ENCODE measurements at places on chromosomes 16 and 17.

DNA sequence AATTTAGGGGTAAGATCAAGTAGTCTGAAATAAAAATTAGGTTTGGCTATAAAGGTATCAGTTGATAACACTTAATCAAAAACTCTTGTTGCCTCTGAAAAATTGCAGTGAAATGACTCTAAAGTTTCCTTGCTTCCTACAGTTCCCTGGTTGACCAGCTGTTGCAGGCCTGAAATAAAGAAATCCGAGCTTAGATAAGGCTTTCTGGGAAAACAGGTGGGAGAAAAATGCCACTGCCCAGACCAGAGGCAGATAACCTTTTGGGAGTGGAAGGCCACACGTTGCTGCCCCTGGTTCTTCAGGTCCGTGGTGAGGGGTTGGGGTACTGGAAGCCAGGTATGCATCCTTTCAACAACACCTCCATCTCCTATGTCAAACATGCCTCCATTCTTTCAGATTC is 111.3 kb downstream of the HS3ST3A1 start:
- DNase-seq, result no peak

- DNase-seq, result no peak
Observed at GRCh38 chr17:33574942-33575445, 281.9 kb upstream of the ASIC2 start.

DNA sequence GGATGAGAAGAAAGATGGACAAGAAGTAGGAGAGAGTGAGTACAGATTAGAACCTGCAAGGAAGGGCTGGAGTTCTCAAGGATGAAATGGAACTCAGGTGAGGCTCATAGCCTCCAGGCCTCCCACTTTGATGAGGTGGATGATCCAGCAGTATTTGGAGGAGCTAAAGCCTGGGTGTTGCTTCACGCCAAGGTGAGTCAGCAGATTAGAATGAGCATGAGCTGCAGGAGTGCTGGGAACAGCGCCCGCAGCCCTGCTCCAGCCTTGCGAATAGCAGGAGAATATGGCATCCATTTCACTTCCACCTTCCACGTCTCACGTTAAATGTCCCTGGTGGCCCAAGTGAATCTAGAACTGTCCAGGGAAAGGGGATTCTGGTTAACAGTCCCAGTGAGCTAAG is 94.4 kb upstream of the CPHXL start:
- DNase-seq, result peak; percentile 54

DNA sequence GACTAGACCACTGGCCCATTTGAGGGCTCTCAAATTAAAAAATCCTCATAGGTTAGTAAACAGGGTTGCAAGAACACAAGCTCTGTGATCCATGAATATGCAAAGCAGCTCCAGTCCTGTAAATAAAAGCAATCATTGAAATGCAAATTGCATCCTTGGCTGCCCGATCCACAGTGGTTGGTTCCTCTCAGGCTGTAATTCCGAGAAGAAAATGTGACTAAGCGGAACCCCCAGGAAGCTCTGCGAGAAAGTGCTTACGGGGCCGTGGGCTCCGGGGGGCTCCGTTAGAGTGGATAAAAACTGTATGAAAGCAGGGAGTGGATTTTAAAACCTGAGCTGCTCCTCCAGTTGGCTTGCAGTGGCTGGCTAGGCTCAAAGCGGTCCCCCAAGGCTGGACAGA is 2.5 kb downstream of the GPRC5B start:
- no peak for DNase-seq

GRCh38 chr17:74199306-74200092 is 4.0 kb upstream of the RPL38 start:
- peak; percentile 67 for DNase-seq

GRCh38 chr16:67869653-67870052 is 3.2 kb upstream of the EDC4 start:
- no peak for DNase-seq

DNA sequence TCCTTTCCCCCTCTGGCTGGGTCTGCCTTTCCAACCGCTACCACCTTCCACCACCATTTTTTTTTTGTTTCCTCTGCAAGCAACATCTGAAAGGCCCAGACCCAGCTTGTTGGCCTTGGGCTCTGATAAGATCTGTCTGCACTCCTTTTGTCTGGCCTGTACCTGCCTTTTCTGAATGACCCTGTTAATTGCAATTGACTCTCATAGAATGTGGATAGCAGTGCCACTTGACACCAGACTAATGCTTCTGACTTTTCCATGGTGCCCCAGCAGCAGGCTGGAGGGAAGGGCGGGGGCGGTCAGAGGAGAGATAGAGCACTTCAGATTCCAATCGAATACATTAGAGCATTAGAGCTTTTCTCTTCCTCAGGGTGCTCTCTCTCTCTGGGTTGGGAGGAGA is 538.9 kb downstream of the WWOX start:
- DNase-seq, result no peak

- DNase-seq, result peak; percentile 99
Observed at GRCh38 chr16:1002399-1003166, 21.0 kb downstream of the SOX8 start.

DNA sequence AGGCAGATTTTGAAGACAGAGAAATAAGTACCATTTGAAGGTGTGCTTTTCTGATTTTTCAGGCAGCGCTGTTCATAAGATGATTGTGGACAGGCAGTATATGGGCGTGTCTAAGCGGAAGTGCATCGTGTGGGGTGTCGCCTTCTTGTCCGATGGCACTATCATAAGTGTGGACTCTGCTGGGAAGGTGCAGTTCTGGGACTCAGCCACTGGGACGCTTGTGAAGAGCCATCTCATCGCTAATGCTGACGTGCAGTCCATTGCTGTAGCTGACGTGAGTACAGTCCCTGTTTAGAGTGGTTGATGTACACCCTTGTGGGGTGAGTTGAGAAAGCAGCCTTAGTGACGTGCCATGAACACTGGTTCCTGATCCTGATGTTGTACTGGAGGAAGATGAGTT is 10.7 kb downstream of the UTP4 start:
- DNase-seq, result no peak

GRCh38 chr16:27598931-27599565 is 49.1 kb downstream of the KATNIP start:
- DNase-seq, result no peak

DNA sequence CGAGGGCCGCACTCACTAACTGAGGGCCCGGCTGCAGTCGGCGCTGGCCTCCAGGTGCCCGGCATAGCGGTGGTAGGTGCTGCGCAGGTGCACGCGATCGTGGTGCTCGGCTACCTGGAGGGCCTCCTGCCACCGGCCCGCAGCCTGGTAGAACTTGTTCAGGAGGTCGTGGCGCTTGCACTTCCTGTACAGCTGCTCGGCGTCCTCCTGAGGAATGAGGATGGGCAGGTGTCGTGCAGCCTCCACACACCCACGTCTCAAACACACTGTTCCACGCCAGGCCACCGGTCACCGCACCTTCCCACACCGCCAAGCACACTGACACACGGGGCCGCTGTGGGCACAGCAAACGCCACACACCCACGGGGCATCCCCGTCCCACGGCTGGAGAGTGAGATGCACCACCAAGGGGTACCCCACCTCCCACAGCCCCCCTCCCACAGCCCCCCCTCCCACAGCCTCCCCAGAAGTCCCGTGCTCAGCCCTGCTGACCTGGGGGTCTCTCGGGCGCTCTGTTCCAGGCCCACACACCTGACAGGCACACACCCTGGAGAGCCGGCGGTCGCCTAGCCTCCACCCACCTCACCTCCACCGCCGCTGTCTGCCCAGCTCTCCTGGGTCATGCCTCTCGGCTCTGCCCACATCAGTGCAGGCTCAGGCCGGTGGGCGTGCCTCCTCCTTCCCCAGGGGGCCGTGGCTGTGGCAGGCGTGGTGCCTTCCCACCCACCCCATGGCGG is 7.4 kb upstream of the TMEM204 start:
- DNase-seq, result no peak

- DNase-seq, result no peak
Observed at GRCh38 chr16:88086571-88087516, 135.6 kb downstream of the BANP start.

DNA sequence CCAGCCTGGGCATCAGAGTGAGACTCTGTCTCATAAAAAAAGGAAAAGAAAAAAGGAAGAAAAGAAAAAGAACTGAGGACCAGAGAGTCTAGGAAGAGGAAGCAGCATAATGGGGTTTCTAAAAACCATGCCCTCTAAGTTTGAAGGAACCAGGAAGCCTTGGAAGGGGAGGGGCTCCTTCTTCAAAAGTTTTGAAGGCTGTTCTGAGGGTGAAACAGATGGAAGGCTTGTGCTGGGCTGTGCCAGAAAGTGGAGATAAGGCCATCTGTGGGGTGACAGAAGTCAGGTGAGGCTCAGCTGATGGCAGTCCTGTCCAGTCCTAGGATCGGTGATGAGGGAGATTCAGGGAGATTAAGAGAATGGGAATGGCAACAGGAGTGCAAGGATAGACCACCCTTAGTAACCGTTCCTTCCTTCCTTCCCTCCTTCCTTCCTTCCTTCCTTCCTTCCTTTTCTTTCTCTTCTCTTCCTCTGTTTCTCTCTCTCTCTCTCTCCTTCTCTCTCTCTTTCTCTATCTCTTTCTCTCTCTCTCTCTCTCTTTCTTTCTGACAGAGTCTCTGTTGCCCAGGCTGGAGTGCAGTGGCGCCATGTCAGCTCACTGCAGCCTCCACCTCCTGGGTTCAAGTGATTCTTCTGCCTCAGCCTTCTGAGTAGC is 182.6 kb downstream of the NTN1 start:
- DNase-seq, result no peak

- no peak for DNase-seq
Observed at GRCh38 chr16:58832386-58832895, 98.3 kb upstream of the GOT2 start.

DNA sequence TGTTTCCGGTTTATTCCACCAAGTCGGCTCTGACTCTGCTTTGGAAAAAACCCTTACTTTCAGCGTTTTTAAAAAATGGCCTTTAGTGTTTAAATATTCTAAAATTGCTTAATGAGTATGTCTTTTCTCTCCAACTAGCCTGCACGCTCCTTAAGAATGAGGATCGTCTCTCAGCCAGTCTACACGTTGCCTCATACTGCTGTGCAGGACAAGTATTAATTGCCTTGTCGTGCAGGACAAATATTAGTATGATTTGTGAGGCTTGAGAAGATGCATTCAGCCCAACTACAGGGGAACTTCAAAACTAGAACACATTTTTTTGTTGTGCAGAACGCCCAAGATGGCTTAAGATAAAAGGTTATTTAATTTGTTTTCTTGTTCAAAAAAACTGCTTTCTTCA is 61.2 kb downstream of the MARCHF10 start:
- no peak for DNase-seq

DNA sequence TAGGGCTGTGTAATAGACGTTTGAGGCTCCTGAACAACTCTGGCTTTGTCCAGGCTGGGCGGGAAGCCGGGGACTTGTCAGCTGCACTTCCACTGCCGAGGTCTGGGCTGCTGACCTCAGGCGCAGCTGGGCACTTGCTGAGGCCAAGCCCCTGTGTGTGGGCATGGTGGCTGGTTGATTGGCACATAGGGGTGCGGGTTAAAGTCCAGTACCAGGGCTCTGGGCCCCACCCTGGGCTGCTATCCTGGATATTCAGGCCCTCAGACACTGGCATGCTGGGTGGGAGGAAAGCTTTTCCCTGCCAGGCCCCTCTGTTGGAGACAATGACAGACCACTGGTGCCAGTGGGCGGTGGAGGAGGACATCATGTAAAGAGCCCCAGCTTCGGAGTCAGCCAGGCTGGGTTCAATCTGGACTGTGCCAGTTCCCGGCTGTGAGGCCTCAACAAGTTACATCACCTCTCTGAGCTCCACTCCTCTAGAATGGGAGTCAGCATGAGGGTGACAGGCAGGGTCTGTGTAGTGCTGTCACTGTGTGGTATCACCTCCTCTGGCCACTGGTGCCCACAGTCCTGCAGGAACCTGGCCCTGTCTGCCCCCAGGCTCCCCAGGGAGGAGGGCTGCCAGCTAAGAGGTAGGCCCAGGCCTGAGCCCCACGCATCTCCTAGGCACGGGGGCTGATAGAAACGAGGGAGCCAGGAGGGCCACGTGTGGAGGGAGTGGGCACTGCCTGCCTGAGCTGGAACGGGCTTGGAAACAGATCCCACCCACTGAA is 42.5 kb downstream of the PSME3IP1 start:
- no peak for DNase-seq

- peak; percentile 32 for DNase-seq
Observed at GRCh38 chr17:4940555-4941318, 669 bp downstream of the RNF167 start.

DNA sequence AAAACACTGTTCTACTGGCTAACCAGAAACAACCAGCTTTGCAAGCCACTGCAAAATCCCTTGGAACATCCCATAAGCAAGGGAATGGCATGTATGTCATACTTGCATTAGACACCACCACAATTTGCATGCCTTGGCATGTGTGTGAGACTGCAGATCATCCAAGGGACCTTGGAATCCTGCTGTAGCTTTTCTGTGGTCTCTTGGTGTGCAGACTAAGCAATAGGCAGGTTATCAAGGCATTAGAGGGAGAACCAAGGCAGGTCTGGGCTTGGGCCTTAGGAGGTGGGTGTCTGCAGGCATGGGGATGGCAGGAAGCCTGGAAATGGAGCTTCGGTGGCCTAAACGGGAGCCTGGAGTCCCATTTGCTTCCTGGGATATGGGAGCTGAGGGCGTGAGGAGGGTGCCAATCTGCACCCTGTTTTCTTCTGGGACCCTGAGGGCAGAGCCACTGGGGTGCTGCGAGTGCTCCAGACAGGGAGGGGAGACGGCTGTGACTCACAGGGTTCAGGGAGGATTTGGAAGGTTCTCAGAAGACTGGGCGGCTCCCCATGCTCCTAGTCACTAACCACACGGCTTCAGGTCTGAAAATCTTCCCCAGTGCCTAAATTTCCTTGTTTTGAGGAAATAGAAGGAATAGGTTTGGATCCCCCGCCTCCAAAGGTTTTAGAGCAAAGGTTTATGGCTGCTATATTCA is 36.6 kb downstream of the FAM20A start:
- DNase-seq, result no peak

GRCh38 chr17:16456742-16457316 is 35.2 kb downstream of the LRRC75A start:
- no peak for DNase-seq

GRCh38 chr16:84985079-84986065 is 26.0 kb downstream of the ZDHHC7 start:
- no peak for DNase-seq

DNA sequence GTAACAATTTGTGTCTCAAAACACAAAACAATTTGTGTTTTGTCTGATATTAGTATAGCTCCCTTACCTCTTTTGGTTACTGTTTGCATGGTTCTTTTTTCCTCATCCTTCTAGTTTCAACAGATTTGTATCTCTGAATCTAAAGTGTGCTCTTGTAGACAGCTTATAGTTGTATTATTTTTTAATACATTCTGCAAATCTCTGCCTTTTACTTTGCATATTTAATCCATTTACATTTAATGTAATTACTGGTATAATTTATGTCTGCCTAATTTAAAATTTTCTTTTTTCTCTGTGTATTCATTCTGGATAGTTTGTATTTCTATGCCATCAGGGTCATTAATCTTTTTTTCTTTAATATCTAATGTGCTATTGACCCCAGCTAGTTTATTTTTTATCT is 9.9 kb upstream of the GNAO1 start:
- no peak for DNase-seq
